Putamen (tissue), 1 donor: ENCODE measurements at places on chromosomes 6 and 20.
A peak's percentile ranks its signal among the peaks of the same experiment; 100 is the strongest.

- no peak for DNase-seq
Measured at GRCh38 chr20:44104798-44105517, 82.0 kb downstream of the JPH2 start.

GRCh38 chr6:83574783-83575182 lies 62.4 kb downstream of the PRSS35 start:
- DNase-seq = no peak

- DNase-seq = no peak
Measured at GRCh38 chr6:132218059-132218696, 183.1 kb downstream of the MOXD1 start.

DNA sequence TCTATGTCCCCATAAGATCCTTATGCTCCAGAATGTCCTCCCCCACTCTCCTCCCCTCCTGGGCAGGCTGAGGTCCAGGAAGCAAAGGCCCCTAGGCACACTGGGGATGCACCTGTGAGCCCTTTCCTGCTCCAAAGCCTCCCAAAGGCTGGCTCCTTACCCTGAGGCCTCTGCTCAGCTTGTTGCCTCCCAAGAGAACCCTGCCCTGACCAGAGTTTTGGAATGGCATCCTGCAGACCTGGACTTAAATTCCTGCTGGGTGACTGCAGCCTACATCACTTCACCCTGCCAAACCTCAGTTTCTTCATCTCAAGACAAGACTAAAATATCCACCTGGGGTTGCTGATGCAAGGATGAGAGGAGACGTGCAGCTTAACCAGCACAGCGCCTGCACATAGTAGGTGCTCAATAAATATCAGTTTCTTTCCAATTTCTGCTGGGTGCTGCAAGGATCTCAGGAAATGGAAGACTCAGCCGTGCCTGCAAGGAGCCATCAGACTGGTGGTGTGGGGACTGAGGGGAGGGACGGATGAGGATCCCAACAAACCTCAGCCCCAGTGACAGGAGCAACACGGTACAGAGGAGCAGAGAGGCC lies 2.1 kb upstream of the LBP start:
- no peak for DNase-seq

- no peak for DNase-seq
Measured at GRCh38 chr6:137219664-137220252, 573 bp upstream of the IFNGR1 start.

GRCh38 chr6:110178626-110179405 lies 654 bp downstream of the WASF1 start:
- peak; percentile 72 for DNase-seq

DNA sequence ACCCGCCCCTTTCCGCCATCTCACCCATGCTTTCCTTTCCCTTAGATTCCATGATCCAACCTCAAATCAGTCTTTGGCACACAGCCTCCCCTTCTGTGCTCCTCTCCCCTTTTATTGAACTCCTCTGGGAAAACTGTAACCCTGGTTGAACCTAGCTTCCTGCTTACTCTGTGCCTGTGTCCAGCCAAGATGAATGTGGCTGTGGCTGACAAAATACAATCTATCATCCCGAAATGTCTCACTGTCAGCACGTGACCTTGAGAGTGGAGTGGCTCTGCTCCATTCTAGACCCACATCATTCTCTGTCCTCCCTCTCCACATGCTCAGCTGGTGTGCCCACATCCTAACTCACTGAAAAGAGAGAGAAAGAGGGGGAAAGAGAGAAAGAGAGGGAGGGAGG lies 11.0 kb downstream of the NCR2 start:
- no peak for DNase-seq

GRCh38 chr6:106152952-106153351 lies 66.8 kb downstream of the PRDM1 start:
- no peak for DNase-seq

GRCh38 chr6:11875325-11876109 lies 96.9 kb upstream of the ADTRP start:
- no peak for DNase-seq

DNA sequence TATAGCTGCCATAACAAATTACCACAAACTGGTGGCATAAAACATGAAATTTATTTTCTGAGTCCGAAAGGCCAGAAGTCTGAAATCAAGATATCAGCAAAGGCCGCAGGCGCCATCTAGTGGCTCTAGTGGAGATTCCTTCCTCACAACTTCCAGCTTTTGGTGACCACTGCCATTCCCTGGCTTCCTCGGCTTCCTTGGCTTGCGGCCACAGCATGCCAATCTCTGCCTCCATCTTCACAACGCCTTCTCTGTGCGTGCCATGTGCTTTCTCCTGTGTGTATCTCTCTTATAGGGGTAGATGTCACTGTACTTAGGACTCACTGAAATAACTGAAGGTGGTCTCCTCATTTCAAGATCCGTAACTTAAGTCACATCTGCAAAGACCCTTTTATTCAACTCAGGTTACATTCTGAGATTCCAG lies 5.4 kb upstream of the PLAGL1 start:
- DNase-seq = peak; percentile 34

DNA sequence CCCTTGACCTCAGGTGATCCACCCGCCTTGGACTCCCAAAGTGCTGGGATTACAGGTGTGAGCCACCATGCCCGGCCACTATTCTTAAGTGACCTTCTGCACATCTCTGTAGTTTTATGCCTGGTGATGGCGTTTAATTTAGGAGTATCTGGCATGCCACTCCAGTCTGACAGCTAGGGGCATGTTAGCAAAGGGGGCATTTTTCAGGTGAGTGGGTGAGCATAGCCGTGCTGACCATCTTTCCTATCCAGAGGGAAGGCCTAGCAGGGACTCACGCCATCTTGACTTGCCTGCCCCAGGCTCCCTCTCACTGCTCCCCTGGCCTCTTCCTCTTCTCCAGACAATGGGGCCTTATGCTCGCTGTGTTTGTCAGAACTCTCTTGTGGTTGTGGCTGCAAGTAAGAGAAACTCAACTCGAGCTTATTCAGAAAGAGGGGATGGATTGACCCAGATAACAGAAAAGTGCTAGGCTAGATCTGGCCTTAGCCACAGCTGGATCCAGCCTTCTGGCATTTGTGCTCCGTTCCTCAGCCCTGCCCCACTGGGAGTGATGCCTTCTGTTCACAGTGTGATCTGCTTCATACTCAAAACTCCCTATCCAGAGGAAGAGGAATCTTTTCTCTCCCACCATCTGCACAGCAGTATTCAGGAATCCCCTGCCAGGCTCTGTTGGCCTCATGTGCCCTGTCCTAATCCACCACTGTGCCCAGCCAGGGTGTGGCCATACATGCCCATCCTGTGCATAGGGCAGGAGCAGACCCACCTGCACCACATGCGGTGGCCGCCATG lies 174.5 kb upstream of the AKAP12 start:
- DNase-seq = no peak

GRCh38 chr6:20639161-20639560 lies 104.9 kb downstream of the CDKAL1 start:
- no peak for DNase-seq

DNA sequence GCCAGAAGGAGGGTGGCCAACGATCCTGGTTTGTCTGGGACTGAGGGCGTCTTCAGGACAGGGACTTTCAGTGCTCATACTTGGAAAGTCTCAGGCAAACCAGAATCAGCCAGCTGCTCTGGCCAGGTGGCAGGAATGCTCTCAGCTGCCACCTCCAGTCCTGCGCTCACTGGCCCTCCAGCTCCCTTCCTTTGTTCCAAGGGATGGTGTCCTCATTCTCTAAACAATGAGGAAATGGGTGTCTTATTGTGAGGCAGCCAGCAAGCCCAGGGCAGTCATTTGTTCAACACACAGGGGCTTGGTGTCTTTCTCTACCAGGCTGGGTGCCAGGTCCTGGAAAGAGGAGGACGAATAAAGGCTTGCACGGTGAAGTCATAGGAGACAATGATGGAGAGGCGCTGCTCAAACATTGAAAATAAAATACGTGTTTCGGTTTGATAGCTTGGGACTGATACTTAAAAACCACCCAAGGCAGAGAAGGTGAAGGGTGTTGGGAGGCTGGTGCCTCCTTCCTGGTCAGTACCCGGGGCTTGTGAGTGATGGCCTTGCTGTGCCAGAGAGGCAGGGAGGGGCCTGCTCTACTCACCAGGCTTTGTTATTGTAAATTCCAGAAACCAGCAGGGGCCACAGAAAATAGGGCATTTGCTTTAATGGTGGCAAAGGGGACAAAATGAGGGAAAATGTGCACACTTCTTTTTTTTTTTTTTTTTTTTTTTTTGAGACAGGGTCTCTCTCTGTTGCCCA lies 11.3 kb upstream of the TMEM181 start:
- DNase-seq = no peak

- no peak for DNase-seq
Measured at GRCh38 chr6:139325686-139326085, 33.9 kb upstream of the TXLNB start.

DNA sequence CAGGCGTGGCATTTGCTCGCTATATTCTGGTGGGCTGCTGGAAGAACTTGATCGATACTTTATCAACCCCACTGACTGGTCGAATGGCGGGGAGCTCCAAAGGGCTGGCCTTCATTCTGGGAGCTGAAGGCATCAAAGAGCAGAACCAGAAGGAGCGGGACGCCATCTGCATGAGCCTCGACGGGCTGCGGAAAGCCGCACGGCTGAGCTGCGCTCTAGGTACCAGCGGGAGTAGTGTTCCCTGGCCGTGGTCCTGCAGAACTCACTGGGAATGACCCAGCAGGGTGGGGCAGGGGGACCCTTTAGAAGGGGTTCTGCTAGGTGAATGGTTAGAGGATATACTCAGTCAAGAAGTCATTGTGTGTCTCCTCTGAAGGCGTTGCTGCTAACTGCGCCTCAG lies 68.4 kb upstream of the PBOV1 start:
- DNase-seq = no peak

- no peak for DNase-seq
Measured at GRCh38 chr6:119334535-119335264, 14.9 kb downstream of the MAN1A1 start.

GRCh38 chr6:113120224-113120581 lies 736.9 kb upstream of the MARCKS start:
- DNase-seq = no peak

GRCh38 chr20:46683939-46684750 lies 5.1 kb downstream of the TP53RK start:
- no peak for DNase-seq

DNA sequence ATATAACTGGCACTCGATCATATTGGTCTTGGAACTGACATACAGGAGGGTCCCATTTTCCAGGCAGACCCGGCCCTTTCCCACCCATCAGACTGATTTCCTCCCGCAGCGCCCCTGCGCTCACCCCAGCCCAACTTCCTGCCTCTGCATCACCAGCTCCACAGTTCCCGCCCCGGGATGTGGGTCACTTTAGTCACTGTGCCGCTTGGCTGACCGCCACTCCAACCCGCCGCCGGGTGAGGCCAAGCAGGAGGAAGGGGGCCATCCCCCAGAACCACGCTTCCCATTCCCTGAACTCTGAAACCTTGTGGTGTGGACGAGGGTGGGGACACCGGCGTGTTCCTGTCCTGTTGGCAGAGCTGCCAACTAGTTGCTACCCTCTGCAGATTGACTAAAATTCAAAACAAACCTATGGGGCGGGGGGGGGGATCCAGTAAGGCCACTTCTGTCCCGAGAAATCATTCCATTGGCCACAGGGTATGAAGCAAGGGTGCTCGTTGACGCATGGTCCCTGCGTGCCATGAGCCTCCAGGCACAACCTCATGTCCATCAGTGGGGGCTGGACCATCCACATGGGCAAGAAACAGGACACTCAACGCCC lies 12.3 kb downstream of the TGM2 start:
- no peak for DNase-seq

- DNase-seq = no peak
Measured at GRCh38 chr6:143765422-143766184, 77.5 kb upstream of the LTV1 start.

DNA sequence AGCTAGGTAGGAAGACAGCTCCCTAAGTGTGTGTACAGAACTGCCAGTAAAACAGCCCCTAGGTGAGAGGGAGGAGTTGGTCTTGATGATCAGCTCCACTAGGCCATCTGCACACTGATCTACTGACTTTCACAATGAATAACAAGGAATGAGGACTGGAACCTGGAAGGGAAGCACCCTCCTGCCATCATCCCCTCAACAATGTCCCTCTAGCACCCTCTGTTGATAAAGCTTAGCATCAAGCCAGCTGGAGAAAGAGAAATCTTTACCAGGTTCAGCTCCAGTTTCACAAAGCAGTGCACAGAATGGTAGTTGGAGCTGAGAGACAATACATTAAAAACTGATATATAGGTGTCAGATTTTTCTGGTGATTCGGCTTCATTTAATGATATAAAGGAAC lies 57.2 kb upstream of the IRAK1BP1 start:
- no peak for DNase-seq

DNA sequence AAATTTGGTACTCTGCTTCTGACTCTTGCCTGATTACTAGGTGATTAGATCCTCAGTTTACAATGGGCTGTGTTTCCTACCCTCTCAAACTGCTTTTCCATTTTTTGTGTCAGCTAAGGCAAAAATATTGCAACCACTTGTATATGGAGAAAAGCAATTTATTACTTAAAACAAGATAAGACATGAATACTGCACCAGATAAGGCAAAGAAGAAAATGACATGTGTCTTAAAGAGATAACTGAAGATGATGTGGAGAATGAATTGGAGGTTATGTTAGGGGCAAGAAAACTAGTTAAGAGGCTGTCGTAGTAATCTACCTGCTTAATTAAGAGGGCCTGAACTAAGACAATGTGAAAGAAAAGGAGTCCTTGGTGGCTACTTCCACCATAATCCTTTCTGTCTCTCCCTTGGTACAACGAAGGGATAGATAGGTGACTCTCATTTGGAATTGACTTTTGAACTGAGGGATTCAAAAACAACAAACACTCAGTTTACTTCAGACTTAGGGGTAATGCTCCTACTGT lies 16.3 kb upstream of the REV3L start:
- DNase-seq = no peak

- no peak for DNase-seq
Measured at GRCh38 chr20:32495949-32496348, 89.2 kb downstream of the NOL4L start.

DNA sequence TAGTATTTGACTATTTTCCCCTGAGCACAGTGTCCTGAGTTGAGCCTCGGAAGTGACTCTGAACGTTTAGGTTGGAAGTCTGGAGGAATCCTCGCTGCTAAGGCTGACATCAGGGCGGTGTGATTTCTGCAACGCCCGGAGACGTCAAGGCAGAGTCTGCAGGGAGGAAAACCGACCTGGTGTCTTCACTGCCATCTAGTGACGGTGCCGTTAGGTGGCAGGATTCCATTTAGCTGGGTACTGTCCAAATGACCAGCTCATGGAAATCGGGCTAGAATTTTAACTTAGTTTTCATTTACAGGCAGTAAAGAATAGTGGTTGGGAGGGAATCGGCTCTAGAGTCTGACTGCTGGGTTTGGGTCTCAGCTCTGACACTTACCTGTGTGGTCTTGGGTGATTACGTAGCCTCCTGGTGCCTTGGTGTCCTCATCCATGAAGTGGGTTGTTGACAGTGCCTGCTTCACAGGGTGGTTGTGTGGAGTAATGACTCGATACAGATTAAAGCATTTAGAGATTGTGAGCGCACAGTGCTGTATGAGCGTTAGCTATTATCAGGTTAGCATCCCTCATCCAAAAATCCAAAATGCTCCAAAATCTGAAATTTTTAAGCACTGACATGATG lies 35.0 kb downstream of the FOXF2 start:
- DNase-seq = no peak

GRCh38 chr6:134379076-134379475 lies 61.2 kb upstream of the SGK1 start:
- DNase-seq = no peak

- no peak for DNase-seq
Measured at GRCh38 chr6:129894921-129895320, 33.8 kb upstream of the TMEM244 start.
